ENCODE measurements at places on chromosomes 7 and 10.

DNA sequence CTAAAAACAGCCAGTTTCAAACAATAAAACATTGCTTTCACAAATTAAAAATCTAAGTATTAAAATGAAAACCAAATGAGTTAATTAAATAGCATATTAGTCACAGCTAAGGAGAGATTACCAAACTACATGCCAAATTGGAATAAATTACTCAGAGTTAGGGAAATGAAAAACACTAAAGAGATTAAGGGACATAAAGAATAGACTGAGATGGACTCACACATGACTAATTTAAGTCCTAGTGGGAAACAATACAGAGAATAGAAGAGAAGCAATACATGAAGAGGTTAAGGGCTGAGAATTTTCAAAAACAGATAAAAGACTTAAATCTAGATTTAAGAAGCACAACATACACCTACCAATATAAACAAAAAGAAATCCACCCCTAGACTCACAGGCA is 110.6 kb downstream of the ZFAND4 start:
- H3K4me3 ChIP-seq: no peak overlapping the region
- H3K27me3 ChIP-seq: no peaks in the 10 kb centered on the region
- H3K4me1 ChIP-seq: no peaks in the 10 kb centered on the region
- no peaks in the 10 kb centered on the region for H3K36me3 ChIP-seq

- no peak overlapping the region for H3K4me3 ChIP-seq
- DNase-seq: no peak
- no peaks in the 10 kb centered on the region for H3K27me3 ChIP-seq
- H3K4me1 ChIP-seq: peaks cover 5% of the 10 kb centered on the region
Observed at GRCh38 chr7:47611045-47611511, 29.2 kb upstream of the TNS3 start.

DNA sequence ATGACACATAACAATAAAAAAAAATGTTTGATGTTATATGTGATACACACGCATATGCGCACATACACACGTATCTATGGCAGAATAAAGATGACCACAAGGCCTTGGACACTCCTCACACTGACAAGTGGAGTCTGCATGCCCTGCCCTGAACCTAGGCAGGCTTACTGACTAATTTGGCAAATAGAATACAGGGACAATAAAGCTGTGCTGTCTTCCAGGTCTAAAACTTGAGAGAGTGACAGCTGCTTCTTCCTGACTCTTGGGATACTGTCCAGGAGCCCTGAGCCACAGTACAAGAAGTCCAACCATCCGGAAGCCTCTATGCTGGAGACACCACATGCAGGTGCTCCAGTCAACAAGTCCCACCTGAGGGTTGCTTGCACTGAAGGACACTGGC is 20.3 kb downstream of the PARD3 start:
- DNase-seq: no peak
- H3K27me3 ChIP-seq: no peaks in the 10 kb centered on the region
- H3K4me3 ChIP-seq: no peak overlapping the region
- no peak overlapping the region for H3K27ac ChIP-seq
- H3K4me1 ChIP-seq: no peaks in the 10 kb centered on the region

DNA sequence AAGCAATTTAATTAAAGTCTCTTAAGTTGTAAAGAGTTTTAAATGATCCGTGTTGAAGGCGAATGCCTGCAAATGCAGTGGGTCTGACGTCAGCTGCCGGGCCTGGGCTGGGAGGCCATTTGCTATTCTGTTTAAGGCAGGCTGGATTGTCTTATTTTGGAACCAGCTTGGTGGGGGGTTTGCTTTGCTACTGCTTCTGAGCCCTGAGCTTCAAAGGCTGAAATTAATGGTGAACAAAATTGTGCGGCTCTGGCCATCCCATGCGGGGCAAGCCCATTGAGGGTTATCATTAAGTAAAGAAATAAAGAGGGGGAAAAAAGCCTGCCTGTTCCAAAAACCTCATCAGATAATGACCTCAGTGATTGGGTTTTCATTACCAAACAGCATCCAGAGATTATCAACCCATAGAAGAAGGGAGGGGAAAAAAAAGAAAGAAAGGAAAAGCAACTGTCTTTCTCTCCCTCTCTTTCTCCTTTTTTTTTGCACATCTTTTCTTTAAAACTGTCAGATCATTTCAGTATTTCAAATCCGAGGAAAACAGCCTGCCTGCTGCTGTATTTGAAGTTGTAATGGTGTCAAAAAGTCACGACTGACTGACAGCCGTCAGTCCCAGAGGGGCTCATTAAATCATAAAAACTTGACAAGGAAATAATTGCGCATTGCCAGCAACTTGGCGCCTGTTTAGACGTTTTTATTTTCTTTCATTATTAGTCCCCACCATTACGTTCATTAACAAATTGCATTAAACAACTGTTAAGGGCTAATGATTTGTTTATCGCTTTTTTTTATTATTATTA is 131.9 kb upstream of the TCF7L2 start:
- no peaks in the 10 kb centered on the region for H3K36me3 ChIP-seq
- no peak overlapping the region for H3K4me3 ChIP-seq
- no peak overlapping the region for H3K27ac ChIP-seq
- DNase-seq: no peak

- DNase-seq: no peak
- no peaks in the 10 kb centered on the region for H3K27me3 ChIP-seq
- no peak overlapping the region for H3K27ac ChIP-seq
- peaks cover 21% of the 10 kb centered on the region for H3K4me1 ChIP-seq
- H3K4me3 ChIP-seq: no peak overlapping the region
- no peaks in the 10 kb centered on the region for H3K36me3 ChIP-seq
Observed at GRCh38 chr10:101438881-101439391, 85.0 kb downstream of the BTRC start.

GRCh38 chr10:6136215-6137201 is 47.7 kb downstream of the RBM17 start:
- H3K27me3 ChIP-seq: peaks cover 11% of the 10 kb centered on the region
- H3K36me3 ChIP-seq: no peaks in the 10 kb centered on the region

DNA sequence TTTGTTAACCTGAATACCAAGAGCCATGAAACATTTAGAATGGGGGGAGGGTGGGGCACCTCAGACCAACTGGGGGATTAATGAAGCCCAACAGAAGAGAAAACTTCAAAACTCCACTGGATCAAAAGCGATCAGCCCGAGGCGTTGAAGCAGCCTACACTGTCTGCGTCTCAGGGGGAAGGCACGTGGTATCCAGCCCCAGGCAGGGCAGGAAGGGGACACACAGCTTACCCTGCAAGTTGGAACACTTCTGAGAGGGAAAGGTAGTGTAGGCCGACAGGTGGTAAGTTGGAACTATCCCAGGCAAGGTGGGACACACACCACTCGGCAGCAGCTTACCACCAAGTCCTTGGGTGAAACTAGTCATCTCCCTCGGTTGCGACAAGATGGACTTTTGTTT is 102.9 kb downstream of the TAX1BP1 start:
- no peaks in the 10 kb centered on the region for H3K27me3 ChIP-seq
- H3K4me1 ChIP-seq: no peaks in the 10 kb centered on the region
- no peak overlapping the region for H3K27ac ChIP-seq

DNA sequence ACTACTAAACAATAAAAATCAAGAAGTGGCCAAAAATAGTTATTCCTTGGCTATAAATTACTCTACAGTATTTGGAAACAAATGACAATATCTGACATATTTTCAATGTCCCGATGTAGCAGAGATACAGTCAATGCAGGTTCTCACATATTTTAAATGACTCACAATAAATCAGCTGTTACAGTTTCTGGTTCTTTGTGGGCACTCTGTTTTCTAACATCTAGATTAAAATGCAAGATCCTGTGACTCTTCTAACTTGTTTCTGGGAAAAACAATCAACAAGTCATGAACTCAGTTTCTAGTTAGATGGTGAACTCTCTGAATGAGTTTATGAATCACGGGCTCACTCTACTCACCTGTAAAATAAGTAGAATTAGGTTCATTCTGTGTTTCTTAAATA is 849.6 kb upstream of the MBL2 start:
- DNase-seq: no peak
- no peak overlapping the region for H3K4me3 ChIP-seq
- H3K27me3 ChIP-seq: no peaks in the 10 kb centered on the region
- H3K27ac ChIP-seq: no peak overlapping the region
- no peaks in the 10 kb centered on the region for H3K4me1 ChIP-seq

- H3K4me3 ChIP-seq: peak overlapping the region; percentile 99
- peaks cover 30% of the 10 kb centered on the region for H3K36me3 ChIP-seq
- H3K4me1 ChIP-seq: peaks cover 52% of the 10 kb centered on the region
- H3K27ac ChIP-seq: peak overlapping the region; percentile 100
Observed at GRCh38 chr7:128831994-128832879, 2.0 kb downstream of the FLNC start.

DNA sequence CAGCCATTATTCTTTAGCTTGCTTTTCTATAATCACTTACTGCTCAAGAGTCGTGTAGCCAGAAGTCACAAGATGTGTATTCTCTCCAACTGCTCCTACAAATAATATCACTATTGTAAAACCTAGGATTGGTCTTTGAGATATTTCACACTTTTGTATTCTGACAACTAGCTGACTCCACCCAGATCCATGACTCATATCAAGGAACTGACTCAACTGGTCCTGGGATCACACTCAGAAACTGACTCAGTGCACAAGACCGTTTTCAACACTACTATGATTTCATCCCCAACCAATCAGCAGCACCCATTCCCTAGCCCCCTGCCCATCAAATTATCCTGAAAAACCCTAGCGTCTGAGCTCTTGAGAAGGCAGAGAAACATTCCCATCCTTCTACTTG is 56.5 kb upstream of the ORC5 start:
- H3K4me1 ChIP-seq: no peaks in the 10 kb centered on the region
- H3K4me3 ChIP-seq: no peak overlapping the region
- no peak for DNase-seq
- no peaks in the 10 kb centered on the region for H3K36me3 ChIP-seq
- H3K27me3 ChIP-seq: no peaks in the 10 kb centered on the region
- H3K27ac ChIP-seq: no peak overlapping the region

DNA sequence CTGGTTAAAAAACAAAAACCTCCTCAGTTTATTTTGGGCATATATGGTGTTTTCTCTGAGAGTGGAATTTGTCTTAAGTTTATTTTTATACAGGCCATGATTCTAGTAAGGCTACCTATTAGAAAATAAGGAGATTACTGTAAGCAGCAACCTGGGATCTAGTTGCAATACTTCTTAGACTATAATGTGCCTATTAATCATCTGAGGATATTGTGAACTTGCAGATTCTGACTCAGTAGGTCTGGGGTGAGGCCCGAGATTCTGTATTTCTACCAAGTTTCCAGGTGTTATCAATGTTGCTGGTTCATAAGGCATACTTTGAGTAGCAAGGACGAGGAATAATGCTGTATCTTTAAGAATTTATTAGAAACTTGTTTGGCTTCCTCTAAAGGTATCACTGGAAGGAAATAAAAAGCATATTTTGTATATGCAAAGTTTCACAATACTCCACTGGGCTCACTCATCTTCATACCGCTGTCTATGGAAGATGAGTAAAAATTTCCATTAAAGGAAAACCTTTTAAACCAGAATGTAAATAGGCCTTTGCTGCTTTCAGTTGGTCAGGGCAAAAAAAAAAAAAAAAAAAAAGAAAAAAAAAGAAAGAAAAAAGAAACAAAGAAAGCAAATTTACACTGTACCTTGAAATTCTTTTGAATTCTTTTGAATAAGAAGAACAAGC is 105.8 kb downstream of the BMPER start:
- DNase-seq: no peak
- H3K36me3 ChIP-seq: no peaks in the 10 kb centered on the region
- H3K4me3 ChIP-seq: no peak overlapping the region
- no peaks in the 10 kb centered on the region for H3K4me1 ChIP-seq
- H3K27ac ChIP-seq: no peak overlapping the region
- no peaks in the 10 kb centered on the region for H3K27me3 ChIP-seq

DNA sequence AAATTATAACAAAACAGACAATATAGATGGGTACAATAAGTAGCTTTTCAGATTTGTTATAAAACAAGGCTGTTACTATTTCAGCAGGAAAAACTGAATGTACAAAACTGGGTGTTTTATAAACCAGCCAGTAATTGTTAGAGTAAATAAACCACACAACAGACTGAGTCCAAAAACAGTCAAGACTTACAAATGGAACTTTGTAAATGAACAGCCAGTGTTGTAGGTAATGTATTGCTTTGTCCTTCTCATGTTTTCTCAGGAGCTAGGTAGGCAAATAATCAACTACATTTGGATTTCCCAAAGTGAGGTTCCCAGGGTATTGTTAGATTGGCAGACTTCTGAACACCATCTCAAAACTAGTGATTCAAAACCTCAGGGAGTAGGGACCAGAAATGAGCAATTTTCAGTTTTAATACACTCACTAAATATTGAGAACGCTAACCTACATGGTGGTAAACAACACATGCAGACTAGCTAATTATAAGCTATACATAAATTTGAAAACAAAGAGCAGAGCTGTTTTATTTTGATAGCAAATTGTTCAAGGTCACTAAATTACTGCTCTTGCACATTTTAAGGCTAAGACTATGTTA is 36.2 kb downstream of the HERPUD2 start:
- no peak for DNase-seq
- no peak overlapping the region for H3K27ac ChIP-seq
- H3K36me3 ChIP-seq: peaks cover 2% of the 10 kb centered on the region
- H3K4me1 ChIP-seq: no peaks in the 10 kb centered on the region
- H3K27me3 ChIP-seq: no peaks in the 10 kb centered on the region

DNA sequence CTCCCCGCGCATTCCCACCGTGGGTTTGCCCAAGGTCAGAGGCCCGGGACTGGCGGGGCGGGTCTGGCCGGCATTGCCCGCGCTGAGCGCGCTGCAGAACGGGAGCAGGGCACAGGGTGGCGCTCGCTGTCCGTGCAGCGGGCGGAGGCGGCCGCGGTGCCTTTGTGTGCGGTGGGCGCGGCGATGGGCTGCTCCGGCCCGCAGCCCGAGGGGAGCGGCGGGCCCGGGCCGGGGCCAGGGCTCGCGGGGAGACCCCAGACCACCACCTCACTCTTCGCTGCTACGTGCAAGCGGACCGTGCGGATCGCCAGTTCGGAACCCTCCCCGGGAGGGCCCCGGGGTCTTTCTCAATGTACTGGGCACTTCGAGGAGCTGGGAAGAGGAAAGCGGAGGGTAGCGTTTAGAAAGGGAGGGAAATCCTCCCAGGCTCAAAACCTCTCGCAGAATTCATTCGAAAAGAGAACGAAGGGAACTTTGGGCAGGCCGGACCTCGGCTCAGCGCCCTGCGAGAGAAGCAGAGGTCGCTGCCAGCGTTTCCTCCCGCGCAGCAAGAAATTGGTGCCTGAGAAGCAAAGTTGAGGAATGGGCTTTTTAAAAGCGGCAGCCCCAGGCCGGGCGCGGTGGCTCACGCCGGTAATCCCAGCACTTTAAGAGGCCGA is 8.5 kb downstream of the SP8 start:
- no peaks in the 10 kb centered on the region for H3K4me1 ChIP-seq
- no peaks in the 10 kb centered on the region for H3K27me3 ChIP-seq
- no peak overlapping the region for H3K27ac ChIP-seq

GRCh38 chr7:92674379-92674778 is 84.2 kb upstream of the FAM133B start:
- H3K4me3 ChIP-seq: no peak overlapping the region
- H3K27ac ChIP-seq: no peak overlapping the region
- no peaks in the 10 kb centered on the region for H3K27me3 ChIP-seq
- no peak for DNase-seq

DNA sequence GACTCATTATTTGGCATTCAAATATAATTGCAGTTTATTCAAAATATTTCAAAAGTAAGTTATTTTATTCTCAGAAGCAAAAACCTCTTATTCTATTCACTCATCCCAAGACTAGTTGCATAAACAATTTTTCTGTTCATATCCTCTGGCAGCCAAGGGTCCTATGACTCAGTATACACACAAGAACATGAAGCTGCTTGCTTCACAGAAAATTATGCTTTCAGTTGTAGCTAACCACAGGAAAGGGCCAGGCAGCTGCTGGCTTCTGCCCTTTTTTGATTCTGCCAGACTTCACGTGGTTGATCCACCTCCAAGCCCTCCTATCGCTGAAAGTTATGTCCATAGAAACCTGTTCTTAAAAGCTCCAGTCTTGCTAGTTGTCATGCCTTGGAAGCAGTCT is 108.8 kb downstream of the ABCA13 start:
- DNase-seq: no peak
- H3K4me3 ChIP-seq: no peak overlapping the region
- H3K27me3 ChIP-seq: peaks cover 13% of the 10 kb centered on the region
- no peaks in the 10 kb centered on the region for H3K36me3 ChIP-seq
- no peak overlapping the region for H3K27ac ChIP-seq
